ENCODE measurements at places on chromosomes 16 and 17. TPM values are rescaled to one million over a fixed set of nuclear protein-coding genes. Genes with fewer than 3 reads are reported as not detected.

The KRT33A gene
- polyA plus RNA-seq: not detected

The GAS2L2 gene
- not detected for polyA plus RNA-seq

The SDR42E2 gene
- 0.05 TPM for polyA plus RNA-seq

The TEPSIN gene
- 14.6 TPM for polyA plus RNA-seq

The CARD14 gene
- 0.68 TPM for polyA plus RNA-seq

The SNX20 gene
- 1.1 TPM for polyA plus RNA-seq

The HSD17B1 gene
- polyA plus RNA-seq: 2.2 TPM

The KRT9 gene
- not detected for polyA plus RNA-seq

The CALB2 gene
- 0.73 TPM for polyA plus RNA-seq

The CSH1 gene
- 2.0 TPM for polyA plus RNA-seq

Data from muscle of back (tissue), 13 donors.